ENCODE measurements at places on chromosomes 2 and 18. TPM values are rescaled to one million over a fixed set of nuclear protein-coding genes. Genes with fewer than 3 reads are reported as not detected.

The LRATD1 gene
- total RNA-seq = 46.3 TPM

DNA sequence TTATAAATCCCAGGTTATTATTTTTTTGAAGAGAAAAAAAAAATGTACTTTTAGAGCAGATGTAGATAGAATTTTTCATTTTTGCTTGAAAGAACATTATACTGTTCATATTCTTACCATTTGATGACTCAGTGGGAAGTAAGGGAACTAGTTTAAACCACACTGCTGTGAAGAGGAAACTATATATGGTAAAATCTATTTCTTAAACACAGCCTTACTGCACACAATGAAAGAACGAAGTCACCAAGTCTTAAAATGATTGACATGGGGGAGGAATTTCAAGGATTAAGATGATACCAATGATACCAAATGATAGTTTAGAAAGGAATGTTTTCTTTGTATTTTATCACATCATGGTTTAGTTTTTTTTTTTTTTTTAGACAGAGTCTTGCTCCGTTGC is 5.0 kb downstream of the ACTR2 start:
- H3K27me3 ChIP-seq = no peaks in the 10 kb centered on the region
- H3K36me3 ChIP-seq = peaks cover 26% of the 10 kb centered on the region
- H3K27ac ChIP-seq = no peak overlapping the region
- H3K4me1 ChIP-seq = peaks cover 21% of the 10 kb centered on the region
- DNase-seq = no peak

The PSMA8 gene
- not detected for total RNA-seq

GRCh38 chr2:233185963-233186362 is 65.5 kb upstream of the ATG16L1 start:
- no peaks in the 10 kb centered on the region for H3K27me3 ChIP-seq
- no peak for DNase-seq
- peaks cover 52% of the 10 kb centered on the region for H3K36me3 ChIP-seq
- H3K4me3 ChIP-seq = no peak overlapping the region
- H3K27ac ChIP-seq = no peak overlapping the region
- H3K4me1 ChIP-seq = no peaks in the 10 kb centered on the region

The CKAP2L gene
- total RNA-seq = 4.3 TPM

The CENPA gene
- total RNA-seq = 3.4 TPM

The NMUR1 gene
- total RNA-seq = 1.5 TPM

DNA sequence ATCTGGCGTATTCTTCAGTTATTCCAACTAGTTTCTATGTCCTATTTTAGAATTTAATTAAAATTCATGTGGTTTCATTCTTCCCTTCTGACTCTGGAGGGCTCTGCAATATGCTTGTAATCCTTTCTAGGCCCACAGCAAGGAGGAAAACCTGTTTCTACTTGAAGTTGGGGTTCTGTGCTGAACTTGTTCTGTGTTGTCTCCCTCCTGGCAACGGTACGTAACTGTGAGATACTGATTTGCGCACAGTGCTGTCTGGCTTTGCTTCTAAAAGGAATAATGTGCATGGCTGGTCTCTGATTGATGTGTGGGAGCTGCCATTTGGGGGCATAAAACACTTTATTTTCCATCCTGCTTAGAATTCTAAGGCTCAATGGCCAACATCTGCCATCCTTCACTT is 81.7 kb downstream of the NABP1 start:
- H3K4me1 ChIP-seq = peaks cover 10% of the 10 kb centered on the region
- H3K36me3 ChIP-seq = no peaks in the 10 kb centered on the region
- peak overlapping the region; percentile 34 for H3K27ac ChIP-seq
- DNase-seq = no peak
